ENCODE measurements at places on chromosomes 3 and 15.
A peak's percentile ranks its signal among the peaks of the same experiment; 100 is the strongest.

- no peak for DNase-seq
These were observed 28.9 kb upstream of the OSTN start for GRCh38 chr3:191170097-191170496.

- no peak for DNase-seq
These were observed 481.2 kb downstream of the FOXP1 start for GRCh38 chr3:71102111-71102983.

GRCh38 chr15:62211348-62211747 is 46.3 kb upstream of the C2CD4B start:
- DNase-seq, result no peak

- no peak for DNase-seq
These were observed 1.1 kb upstream of the PLD1 start for GRCh38 chr3:171811295-171811912.

DNA sequence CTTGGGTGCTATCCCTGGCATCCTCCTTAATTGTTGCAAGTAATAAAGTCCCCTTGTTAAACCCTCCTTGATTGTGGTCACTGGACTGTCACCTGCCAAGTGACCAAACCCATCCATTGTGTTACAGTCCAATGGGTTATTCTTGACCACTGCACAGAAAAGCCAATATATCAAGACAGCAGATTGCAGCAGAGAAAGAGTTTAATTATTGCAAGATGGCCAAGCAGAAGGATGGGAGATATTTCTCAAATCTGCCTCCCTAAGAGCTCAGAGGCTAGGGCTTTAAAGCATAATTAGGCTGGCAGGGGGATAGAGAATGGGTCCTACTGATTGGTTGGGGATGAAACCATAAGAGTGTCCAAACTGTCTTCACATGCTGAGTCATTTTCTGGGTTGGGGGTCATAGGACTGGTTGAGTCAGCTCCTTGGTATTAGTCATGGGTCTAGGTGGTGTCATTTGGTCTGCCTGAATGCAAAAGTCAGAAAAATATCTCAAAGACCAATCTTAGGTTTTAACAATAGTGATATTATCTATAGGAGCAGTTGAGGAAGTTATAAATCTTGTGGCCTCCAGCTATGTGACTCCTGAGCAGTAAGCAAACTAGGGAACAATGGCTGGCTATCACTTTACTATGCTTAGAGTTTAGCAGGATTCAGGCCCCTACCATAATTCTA is 19.1 kb upstream of the XYLB start:
- no peak for DNase-seq

GRCh38 chr3:166282931-166283330 is 445.7 kb upstream of the BCHE start:
- DNase-seq, result no peak

DNA sequence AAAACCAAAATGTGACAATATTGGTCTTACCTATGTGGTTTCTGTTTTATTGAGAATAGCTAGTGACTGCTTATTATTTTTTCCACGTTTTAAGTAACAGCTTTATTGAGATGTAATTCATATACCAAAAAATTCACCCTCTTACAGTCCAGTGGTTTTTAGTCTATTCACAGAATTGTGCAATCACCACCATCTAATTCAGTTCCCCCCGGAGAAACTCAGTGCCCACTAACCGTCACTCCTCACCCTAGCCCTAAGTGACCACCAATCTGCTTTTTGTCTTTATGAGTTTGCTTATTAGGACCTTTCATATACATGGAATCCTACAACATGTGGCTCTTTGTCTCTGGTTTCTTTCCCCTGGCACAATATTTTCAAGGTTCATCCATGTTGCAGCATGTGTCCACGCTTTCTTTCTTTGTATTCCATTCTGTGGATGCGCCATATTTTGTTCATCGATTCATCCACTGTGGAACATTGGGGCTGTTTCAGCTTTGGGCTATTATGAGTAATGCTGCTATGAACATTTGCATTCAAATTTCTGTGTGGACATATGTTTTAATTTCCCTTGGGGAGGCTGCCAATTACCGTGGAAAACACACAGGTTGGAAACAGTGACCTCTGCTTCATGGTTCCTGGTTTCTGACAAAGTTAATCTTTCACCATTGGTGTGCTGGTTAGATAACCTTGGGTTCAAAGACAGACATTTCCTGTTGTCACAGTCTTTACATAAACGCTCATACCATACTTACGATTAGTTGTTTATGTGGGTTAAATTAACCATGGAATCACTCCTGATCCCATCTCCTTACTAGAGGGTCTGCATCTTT is 3.2 kb upstream of the BCL2L10 start:
- DNase-seq, result no peak

- DNase-seq, result peak; percentile 46
These were observed 1.3 kb upstream of the PIGZ start for GRCh38 chr3:196969660-196970546.

DNA sequence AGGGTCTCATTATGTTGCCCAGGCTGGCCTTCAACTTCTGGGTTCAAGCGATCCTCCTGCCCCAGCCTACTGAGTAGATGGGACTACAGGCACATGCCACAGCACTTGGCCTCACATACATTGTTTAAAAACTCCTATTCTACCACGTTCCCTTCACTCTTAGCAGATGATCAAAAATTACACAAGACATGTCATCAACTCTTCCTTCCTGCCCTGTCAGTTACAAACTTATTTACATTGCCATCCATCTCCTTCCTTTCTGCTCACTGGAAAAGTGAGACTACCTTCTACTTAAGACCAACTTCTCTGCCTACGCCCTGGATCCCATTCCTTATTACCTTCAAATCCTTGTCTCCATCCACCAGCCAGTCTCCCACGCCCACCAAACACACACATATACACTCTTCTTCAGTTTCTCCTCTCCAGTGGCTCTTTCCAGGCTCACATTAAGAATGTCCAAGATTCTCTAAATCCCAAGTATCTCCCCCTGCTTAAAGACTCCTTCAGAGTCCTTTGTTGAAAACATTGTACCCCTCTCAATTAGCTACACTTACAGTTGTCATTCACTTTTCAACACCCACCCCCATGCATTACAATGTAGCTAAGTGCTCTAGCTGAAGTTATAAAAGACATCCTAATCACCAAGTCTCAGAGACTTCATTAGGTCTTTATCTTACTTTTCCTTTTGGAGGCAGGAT is 4.3 kb downstream of the PEAK1 start:
- DNase-seq, result no peak

- peak; percentile 24 for DNase-seq
These were observed 40.0 kb upstream of the TRH start for GRCh38 chr3:129934234-129935123.

DNA sequence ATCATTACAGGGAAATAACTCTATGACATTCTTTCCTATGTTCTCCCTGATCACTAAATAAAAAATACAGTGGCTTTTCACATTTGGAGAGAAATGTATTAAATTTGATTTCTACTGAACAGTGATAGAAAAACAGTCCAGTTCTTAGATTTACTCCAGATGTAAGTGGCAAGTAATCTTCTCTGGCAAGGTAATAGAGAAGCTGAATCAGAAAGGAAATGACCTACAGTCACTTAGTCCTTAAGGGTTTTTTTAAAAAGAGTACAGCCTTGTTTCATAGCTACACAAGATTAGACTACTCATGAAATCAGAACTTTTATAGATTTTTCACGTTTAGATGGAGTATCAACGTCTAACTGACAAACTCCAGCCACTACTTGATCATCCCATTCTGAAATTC is 236.9 kb downstream of the CADPS start:
- DNase-seq, result no peak

- no peak for DNase-seq
These were observed 951.4 kb downstream of the PLOD2 start for GRCh38 chr3:145209561-145209960.

DNA sequence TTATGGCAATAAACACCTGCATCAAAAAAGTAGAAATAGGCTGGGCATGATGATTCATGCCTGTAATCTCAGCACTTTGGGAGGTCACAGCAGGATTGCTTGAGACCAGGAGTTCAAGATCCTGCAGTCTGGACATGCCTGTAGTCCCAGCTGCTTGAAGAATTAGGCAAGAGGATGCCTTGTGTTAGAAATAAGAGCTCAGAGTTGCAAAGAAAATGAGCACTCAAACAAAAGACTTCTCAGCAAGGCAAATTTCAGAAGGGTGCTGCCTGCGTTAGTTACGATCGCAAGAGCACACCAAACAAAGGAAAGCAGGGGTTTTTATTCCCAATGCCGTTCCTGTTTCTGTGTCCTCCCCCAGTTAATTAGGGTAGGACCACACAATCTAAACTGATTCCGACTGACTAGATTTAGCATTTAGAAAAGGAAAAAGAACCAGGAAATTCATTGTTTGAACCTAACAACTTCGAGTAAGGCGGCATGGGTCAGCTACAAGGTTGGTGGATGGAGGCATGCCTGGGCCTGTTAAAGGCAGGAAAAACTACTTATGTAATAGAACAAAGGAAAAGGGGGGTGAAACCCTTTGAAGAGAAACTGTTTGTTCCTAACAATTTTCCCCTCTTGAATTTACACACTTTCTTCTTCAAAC is 55.5 kb downstream of the DLG1 start:
- no peak for DNase-seq

- DNase-seq, result peak; percentile 79
These were observed at the start of gene AMIGO3 for GRCh38 chr3:49719214-49719884. Gene AMIGO3 (minus strand): TSS chr3:49719684. CDS start chr3:49719465, 219 bp downstream.

GRCh38 chr3:70185661-70186060 is 126.8 kb downstream of the MDFIC2 start:
- no peak for DNase-seq

DNA sequence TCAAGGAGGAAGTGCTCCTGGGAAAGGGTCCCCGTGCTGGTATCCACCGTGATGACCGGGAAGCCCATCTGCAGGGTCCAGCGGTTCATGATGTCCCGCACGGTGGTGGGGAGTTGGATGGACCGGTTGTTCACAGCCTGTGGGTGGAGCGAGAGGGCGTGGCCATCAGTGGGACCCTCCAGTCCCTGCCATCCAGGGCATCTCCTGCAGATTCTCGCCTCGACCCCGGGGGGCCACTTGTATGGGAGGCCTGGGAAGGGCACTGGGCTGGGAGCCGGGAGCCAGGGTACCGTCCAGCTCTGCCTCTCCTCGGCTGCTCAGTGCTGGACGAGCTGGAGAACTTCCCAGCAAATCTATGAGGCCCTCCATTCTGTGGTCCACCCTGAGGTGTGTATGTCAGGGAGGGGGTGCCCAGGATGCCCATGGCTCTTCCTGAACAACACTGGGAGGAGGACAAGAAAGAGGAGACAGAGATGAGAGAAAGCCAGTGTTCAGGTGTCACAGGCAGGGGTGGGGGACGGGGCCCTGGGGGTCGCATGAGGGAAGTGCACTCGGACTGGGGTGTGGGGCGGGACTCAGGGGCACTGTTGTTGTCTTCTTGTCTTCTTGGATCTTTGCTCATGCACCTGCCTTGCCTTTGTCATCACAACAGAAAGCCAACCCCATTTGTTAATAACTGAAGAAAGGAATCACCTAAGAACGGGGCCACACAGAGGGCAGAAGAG is 13.0 kb downstream of the ANPEP start:
- no peak for DNase-seq

DNA sequence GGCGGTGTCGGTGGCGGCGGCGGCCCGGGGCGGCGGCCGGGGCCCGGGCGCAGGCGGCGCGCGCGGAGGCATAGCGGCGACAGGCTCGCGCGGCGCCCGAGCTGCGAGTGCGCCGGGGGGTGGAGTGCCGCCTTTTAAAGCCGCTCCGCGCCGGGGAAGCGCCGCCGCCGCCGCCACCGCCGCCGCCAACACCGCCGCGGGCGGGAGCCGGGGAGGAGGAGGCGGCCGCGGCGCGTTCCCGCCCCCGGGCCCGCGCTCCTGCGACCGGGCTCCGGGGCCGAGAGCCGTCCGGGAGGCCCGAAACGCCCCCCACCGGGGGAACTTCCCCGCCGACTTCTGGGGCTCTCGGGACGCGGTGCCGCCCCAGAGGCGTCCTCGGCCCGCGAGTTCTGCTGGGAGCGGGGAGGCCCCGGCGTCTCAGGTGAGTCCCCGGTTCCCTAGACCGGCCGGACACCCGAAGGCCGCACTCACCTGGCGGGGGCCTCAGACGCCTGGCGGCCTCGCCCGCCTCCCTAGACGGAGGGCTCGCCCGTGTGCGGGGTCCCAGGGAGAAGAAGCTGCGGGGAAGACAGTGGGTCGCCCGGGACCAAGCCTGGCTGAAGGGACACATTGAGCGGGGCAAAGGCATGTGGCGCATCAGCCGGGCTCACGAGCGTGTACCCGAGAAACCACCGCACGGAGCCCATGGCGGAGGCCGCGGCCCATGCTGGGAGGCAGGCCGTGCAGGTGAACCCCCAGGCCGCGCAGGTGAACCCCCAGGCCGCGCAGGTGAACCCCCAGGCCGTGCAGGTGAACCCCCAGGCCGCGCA is at the start of gene PCSK6:
TSS of gene PCSK6 (minus strand) at position 109 of the 809 bp plus-strand sequence. CDS start at position 72, 37 bp downstream.
- DNase-seq, result no peak

All from T-cell (primary cell).